Epithelial cell of prostate (primary cell): ENCODE measurements at places on chromosomes 1 and 21.

DNA sequence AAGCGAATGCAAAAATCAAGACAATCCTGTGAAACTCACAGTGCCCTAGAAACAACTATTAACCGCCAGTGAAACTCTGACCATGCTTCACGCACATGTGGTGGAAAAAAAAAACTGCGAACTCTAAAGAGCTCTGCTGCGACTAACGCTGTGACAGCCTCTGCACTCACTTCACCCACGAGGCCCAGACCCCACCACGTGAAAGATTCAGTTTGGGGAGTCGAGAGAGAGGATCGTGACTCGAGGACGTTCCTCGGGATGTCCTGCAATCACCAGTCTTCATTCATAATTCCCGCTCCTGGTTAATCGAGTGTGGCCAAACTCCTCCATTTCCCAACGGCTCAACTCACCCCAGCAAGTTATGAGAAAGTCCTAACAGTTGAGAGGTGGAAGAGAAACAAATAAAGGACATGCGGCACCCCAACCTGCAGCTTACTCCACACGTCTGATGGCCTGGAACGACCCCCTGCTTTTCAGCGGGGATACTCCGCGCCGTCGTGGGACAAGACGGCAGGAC is 1.1 kb downstream of the SERBP1 start:
- DNase-seq, result no peak

GRCh38 chr1:24632832-24633175 is 10.3 kb upstream of the SRRM1 start:
- no peak for DNase-seq

GRCh38 chr1:202234331-202235002 is 40.9 kb downstream of the LGR6 start:
- no peak for DNase-seq

DNA sequence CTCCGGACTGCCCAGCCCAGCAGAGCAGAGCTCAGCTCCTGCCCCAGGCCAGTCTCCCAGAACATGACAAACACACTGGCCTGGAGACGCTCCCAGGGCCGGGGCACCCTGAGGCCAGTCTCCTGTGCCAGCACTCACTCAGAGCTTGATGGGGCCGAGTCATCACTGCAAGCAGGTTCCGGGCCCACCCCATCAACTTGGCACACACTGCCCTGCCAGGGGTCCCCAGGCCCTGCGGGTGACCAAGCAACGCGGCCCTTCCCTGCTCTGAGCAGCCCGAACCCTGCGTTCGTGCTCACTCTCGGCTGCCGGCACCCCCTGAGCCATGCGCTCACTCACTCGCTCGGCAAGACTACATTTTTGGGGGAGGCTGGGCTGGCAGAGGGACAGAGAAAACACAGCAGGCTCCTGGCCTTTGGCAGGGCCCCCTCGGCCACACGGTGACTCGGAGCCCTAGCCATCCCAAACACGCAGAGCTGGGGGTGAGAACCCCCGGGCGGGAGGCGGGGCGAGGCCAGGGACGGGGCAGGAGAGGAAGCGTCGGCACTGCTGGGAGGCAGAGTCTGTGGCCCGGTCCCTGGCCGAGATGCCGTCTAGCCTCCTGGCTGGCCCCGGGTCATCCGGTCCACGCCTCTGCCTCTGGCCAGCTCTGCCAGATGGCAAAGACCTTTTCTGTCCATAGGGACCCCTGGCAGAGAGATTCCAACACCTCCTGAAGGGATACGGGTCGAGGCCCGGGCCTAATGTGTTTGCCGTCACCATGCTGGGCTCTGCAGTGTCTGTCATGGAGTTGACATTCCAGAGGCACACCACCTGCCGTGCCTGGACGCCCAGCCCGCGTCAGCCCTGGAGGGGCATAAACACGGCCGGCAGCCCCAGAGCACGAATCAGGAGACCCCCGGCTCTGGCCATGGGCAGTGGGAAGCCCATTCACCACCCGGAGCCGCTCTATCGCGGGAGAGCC is 68.0 kb downstream of the MEGF6 start:
- no peak for DNase-seq

DNA sequence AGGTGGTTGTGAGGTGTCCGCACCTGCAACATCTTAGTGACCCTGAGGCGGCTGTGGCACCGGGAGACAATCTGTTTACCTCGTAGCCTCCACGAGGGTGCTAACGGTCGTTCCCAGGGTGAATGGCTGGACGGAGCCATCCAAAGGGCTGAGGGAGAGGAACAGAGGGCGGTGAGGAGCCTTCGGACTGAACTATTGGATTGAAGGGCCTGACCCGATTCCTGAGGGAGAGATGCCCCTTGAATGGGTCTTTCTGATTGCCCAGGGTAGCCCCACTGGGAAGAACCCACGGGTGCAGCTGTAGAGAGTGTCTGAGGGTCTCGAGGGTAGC is 2.3 kb downstream of the NR5A2 start:
- no peak for DNase-seq

DNA sequence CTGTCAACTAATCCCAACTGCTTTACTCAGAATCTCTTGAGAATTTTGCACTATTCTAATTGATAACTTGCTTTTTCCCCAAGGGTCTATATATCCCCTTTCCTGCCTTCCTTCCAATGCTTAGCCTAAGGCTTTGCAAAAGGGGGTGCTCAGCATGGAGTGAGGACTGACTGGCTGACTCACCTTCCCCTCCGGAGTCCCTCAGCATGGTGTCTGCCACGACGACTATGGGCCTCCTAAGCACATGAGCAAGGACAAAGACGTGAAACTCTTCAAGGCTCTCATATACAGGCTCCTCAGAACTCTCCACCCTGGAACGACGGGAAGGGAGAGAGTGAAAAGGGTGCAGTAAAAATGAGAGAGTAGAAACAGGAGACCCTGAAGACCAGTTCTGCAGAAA is 13.2 kb upstream of the MTMR11 start:
- DNase-seq, result no peak

DNA sequence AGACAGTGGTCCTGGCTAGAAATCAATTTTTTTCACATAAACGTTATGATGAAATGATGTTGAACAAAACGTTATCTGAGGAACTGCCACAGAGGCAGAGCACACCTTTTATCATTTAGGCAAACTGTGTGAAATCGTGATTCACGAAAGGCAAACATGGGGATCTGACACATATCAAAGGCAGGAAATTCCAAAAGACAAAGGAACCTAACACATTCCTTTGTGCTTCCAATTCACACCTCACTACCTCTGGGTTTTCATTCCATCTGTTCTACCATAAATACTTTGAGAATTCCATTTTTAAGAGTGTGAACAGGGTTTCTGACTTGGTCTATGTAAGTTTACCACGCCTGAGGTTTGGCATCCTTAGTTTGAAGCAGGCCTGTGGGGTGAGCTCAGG is 119.5 kb upstream of the KRTAP19-8 start:
- DNase-seq, result no peak

GRCh38 chr1:24222793-24223192 is 35.7 kb upstream of the IFNLR1 start:
- no peak for DNase-seq

GRCh38 chr1:157575744-157576143 is 22.1 kb downstream of the FCRL4 start:
- DNase-seq, result no peak

- no peak for DNase-seq
Observed at GRCh38 chr1:193060406-193060805, 994 bp downstream of the RO60 start.

GRCh38 chr1:155645034-155645598 is 35.1 kb downstream of the MSTO1 start:
- no peak for DNase-seq

GRCh38 chr1:94336991-94337390 is 81.2 kb upstream of the ABCD3 start:
- no peak for DNase-seq

- no peak for DNase-seq
Observed at GRCh38 chr21:45094412-45094811, 20.0 kb downstream of the ADARB1 start.

GRCh38 chr1:80509965-80510522 is 1290.7 kb upstream of the ADGRL2 start:
- DNase-seq, result no peak

GRCh38 chr1:47309427-47309826 is 4.5 kb downstream of the STIL start:
- DNase-seq, result no peak

- no peak for DNase-seq
Observed at GRCh38 chr1:87578464-87578863, 249.8 kb downstream of the LMO4 start.

DNA sequence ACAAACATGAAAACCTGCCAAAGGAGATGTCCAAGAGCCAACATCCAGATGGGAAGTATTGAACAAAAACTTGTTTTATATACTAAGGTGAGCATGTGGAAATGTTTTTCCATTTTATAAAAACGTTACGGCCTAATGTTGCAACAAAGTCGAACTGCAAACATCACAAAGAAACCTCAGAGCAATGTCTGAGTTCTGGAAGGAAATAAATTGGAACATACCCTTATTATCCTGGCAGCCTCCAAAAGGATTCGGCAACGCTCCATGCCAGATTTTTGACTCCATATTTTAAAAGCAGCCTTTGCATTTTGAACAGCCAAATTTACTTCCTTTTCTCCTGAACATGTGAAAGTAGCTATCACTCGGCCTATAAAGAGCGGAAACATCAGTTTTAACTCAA is 3.3 kb downstream of the ALDH9A1 start:
- no peak for DNase-seq

- no peak for DNase-seq
Observed at GRCh38 chr1:17209430-17209829, 4.5 kb downstream of the PADI1 start.

- no peak for DNase-seq
Observed at GRCh38 chr1:62317021-62317768, 2.0 kb downstream of the KANK4 start.

GRCh38 chr21:26847921-26848320 is 2.7 kb upstream of the ADAMTS1 start:
- DNase-seq, result no peak

DNA sequence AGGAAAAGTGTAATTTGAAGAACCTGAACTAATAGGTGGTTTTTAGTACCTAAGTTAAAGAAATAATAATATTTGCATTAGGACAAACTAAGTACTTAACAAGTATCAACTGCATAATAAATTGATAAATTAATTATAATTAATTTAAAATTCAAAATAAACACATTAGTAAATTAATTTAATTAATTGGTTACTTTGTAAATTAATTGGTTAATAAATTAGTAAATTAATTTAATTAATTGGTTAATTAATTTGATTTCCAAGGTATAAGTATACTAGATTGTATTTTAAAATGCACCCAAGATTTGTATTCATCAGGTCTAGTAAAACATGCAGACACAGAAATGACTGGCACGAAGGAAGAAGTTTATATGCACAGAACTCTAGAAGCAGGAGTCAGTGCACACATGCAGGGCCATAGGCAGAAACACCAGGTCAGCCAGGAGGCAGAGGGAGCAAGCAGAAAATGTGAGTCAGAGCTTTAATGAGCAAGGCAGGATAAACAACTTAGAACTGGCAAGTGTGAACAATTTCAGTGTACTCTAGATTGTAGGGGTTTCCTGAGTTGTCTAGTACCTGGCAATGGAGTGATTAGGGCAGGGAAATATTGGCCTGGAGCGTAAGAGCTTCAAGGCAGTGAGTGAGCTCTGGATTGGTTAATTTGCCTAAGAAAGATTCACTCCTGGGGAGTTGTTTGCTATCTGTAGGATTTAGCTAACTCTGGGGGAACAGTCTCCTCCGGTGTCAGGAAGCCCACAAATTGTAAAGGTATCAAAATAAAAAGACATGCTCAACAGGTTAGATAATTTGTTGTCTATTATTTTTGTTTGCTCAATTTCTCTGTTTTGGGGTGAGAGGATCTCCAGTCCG is 665.7 kb downstream of the MRPL39 start:
- DNase-seq, result peak; percentile 43

DNA sequence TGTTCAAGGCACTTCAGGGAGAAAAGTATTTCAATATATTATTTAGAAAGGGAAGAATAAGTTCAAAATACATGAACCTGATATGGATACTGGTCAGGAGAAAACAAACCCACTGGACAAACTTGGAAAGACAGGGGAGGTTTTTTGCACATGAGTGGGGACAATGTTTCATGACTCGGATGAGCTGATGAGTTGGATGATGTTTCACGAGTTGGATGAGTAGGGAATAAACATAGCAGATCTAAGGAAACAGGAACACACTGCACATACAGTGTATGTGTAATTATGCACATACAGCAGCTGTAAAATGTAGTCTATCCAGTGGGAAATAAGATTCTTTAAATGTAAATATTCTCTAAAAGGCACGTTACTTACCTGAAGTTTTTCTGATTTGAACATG is 682.9 kb upstream of the ADAMTS5 start:
- DNase-seq, result no peak

- DNase-seq, result no peak
Observed at GRCh38 chr1:89041119-89041641, 18.5 kb upstream of the GBP3 start.

DNA sequence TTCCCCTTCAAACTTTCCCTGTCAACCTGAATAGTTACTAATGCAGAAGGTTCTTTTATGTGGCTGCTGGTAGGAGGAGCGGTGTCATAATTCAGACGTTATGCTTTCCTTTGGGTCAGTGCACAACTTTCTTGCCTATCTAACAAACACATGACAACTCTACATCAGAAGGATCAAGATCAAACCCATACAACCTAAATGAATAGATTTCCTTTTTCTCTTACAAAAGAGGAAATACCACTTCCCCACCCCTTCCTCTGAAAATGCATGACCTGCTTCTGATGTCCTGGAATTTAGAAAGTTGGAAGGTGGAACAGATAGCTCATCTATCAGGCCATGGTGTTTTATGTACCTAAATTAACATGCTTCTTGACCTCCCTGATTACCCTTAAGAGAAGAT is 75.7 kb upstream of the ADGRL4 start:
- DNase-seq, result no peak

GRCh38 chr21:16323596-16323995 is 593.8 kb downstream of the USP25 start:
- no peak for DNase-seq

DNA sequence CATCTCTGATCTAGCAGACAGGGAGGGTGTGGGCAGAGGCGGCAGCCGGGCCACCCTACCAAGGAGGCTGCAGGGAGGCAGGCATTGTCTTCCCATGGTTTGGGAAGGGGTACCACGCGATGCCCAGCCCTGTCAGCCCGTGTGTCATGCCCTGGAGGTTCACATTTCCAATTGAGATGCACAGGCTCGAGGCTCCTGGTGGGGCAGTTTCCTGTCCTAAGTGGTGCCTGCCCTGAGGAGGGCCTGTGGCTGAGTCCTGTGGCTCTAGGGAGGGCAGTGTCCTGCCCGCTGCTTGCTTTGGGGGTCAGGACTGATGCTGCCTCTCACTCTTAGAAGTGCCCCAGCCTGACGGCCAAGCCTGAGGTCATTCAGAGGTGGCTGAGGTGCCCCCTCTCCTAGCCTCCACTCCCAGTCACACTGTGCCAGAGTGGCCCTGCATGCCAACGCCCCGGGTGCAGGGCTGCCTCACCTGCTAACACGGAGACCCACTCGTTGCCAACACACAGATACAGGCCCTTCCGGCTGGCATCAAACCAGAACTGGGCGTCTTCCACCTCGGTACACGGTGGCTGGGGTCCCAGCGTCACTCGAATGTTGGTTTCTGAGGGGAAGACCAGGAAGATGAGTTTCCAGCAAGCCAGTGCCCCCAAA is 11.9 kb downstream of the KRTAP10-1 start:
- DNase-seq, result no peak

GRCh38 chr1:114462341-114462740 is 48.7 kb downstream of the TRIM33 start:
- no peak for DNase-seq
